ENCODE measurements at places on chromosomes 6 and 20.

DNA sequence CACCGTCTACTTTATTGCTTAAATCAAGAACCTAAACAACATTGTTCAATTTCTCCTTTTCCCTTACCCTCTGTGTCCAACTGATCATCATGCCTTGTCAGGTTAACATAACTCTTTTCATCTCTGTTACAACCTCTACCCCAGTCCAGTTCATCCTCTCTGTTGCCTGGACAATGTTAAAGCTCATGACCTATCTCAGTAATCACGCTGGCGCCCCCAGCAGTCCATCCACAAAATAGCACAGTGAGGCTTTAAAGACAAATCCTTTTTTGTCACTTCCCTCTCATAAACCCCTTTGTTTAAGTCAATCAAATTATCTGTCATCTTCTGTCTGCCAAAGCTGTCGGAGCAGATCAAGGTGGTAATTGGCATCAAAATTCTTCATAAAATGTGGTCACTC, 140.1 kb downstream of the QKI start:
- DNase-seq: no peak

GRCh38 chr6:126054258-126054702, 67.9 kb downstream of the TRMT11 start:
- no peak for DNase-seq

GRCh38 chr6:9659848-9660247, 755.0 kb downstream of the TFAP2A start:
- DNase-seq: no peak

- DNase-seq: no peak
Observed at GRCh38 chr6:11618533-11618932, 81.0 kb downstream of the TMEM170B start.

GRCh38 chr6:160031442-160031841, 62.6 kb downstream of the IGF2R start:
- DNase-seq: no peak

GRCh38 chr20:20694591-20694990, 17.9 kb downstream of the RALGAPA2 start:
- no peak for DNase-seq

GRCh38 chr6:33175436-33176069, 16.7 kb downstream of the COL11A2 start:
- no peak for DNase-seq

DNA sequence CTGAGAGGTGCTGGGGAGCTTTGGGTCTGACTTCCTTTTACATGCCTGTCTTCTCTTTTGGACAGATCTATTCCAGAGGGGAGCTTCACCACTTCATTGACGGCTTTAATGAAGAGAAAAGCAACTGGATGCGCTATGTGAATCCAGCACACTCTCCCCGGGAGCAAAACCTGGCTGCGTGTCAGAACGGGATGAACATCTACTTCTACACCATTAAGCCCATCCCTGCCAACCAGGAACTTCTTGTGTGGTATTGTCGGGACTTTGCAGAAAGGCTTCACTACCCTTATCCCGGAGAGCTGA, 13.1 kb downstream of the PRDM1 start:
- DNase-seq: no peak

DNA sequence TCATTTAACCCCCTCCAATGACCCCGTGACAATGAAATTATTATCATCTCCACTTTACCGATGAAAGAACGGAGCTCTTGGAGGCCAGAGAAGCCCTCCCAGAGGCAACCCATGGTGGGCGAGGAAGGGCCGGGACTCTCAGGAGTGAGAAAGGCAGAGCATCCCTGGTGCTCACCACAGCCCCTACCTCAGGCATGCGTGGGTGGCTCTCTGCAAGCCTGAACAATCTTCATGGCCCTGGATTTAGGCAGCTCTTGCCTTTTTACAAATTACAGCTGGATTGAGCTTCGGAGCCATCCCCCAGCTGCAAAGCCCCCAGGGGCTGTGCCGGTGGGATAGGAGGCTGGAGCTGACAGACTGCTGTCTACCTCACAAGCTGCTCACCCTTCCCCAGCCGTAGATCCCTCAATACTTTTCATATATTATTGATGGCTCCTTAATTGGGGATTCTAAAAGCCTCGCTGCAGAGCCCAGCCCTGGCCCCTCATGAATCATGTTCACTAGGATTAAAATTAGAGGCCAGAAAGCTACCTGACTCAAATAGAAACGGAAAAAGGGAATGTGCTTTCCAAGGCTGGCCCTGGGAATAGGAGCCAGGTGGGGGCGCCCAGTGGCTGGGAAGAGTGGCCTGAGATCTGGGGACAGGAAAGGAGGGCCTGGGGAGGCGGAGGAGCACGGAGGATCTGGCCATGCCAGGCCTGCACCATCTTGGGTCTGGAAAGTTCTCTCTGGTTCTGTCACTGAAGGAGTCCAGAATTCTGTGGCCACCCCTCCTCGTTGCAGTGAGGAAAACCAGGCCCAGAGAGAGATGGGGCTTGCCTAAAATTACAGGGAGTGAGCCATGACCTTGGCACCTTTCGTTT, 29.1 kb downstream of the CPNE5 start:
- no peak for DNase-seq

DNA sequence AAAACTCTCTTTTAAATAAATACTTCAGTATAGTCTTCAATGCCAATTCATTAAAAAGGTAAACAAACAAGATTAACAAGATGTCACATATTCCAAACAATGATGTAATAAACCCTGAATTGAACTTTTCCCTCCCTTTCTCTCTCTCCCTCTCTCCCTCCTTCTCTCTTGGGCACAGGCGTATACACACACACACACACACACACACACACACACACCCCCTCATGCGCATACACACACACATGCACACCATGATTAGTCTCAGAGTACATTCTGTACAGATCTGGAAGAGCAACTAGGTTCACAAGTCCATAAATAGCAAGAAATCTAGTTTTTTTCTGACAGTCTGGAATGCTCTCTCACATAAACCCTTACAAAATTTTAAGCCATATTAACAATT, 128.3 kb downstream of the DST start:
- peak; percentile 69 for DNase-seq

DNA sequence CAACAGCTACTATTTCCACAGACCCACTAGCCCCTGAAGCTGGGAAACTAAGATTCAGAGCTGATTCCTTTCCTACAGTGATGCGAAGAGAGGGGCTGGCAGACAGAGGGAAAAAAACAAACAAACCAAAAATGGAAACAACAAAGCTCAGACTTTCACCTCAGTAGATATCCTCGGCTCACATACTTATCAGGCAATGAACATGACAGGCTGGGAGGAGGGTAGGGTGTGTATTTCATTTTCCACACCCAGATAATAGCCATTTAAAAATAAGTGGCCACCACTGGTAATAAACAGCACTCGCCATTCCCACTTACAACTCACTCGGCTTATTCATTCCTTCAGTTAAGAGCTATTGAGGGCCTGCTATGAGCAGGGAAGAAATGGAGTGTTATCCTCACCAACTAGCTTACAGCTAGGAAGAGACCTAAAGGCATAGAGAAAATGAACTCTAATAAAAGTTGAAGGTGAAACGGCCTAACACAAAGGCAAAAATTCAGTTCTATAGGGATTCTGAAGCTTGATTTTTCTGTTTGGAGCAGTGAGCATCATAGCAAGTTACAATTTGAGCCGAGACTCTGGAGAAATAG, 32.0 kb upstream of the SPTLC3 start:
- no peak for DNase-seq

DNA sequence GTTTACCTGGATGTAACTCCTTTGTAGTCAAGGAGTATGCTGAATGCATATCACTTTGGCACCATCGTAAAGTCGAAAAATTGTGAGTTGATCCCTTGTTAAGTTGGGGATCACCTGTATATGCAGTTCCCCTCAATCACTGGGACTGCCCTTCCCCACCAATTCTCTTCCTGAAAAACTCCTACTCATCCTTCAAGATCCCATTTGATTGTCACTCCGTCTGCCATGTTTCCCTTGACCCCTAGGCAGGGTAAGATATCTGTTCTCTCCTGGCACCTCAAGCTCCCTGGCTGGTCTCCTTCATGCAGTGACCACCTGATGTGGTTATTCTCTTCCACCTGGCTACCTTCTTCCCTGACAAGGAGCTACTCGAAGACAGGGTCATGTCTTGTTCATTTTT, 10.0 kb upstream of the NOL4L start:
- DNase-seq: no peak

- DNase-seq: no peak
Observed at GRCh38 chr20:2130062-2130591, 28.5 kb downstream of the STK35 start.

GRCh38 chr6:150681578-150682395, 82.1 kb downstream of the PLEKHG1 start:
- DNase-seq: no peak

GRCh38 chr6:3789896-3790558, 38.5 kb upstream of the PXDC1 start:
- DNase-seq: no peak

GRCh38 chr6:15458021-15458459, 204.8 kb downstream of the DTNBP1 start:
- no peak for DNase-seq

DNA sequence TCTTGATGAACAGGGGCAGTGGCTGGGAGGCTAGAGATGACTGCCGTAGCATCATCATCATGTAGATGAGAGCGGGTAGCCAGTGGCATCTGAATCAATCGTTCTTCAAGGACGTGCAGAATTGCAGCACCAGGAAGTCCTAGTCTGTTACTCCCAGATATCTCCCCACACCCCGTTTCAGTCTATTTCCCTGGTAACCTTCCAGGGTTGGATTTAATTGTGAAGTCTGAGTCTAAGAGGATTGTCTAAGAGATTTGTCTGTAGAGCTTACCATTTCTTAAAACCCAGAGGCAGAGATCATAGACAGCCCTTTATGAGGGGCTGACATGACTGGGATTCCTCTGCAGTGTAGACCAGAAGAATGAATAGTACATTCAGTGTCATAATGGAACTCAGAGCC, 16.6 kb upstream of the CD83 start:
- no peak for DNase-seq

- no peak for DNase-seq
Observed at GRCh38 chr6:140070846-140071473, 696.5 kb upstream of the CITED2 start.

DNA sequence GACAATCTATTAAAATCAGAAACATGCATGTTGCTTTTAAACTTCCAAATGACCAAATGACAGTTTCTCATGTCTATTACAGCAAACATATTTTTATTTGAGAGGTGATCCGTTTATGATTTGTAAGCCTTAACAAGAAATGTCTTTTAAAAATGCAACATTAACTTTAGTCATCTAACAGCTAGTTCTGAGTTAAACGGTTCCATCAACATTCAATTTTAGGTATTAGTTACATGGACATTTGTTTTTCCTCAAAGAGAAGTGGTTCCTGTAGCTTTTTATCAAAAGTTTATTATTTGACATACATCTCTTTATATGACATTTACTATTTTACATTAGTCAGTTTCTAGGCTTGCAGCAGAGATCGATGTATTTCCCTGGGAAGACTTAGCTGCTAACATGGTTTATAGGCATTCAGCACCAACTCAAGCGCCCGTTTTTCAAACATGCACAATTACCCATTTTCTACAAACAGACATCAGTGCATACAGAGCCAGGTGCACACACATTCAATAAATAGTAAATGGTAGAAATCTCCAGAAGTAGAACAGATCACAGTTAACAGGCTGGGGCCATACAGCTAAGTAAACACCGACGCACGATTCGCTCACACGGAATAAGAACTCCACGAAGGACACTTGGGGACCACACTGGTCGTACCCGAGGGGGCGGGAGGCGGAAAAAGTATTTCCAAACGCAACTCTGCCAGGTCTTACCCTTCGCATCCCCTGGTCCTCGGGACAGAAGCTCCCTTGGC, 882 bp downstream of the CNR1 start:
- no peak for DNase-seq

GRCh38 chr6:21636876-21637275, 43.3 kb downstream of the SOX4 start:
- DNase-seq: no peak

- DNase-seq: no peak
Observed at GRCh38 chr6:18019539-18020534, 32.4 kb upstream of the KIF13A start.

DNA sequence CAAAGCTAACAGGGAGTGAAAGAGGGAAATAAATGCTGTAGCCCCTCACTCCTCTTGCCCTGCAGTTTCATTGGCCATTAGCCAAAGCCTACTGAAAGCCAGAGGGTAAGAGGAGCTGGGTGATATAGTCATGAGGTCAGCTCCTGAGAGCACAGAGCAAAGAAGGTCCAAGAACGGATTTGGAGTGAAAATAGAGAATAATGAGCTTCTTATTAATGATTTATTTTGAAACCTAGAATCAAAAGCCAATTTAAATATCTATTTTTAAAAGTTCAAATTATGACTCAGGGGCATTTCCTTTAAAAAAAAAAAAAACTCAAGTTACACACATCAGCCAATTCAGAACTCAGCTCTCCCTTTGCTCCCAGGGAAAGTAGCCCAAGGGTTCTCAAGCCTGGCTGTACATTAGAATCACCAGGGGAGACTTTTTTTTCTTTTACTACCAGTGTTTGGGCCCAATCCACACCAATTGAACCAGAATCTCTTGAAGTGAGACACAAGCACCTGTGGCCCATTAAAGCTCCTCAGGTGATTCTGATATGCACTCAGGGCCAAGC, 79.1 kb downstream of the SNAP25 start:
- DNase-seq: no peak

GRCh38 chr20:19012676-19013075, 199.1 kb downstream of the SCP2D1 start:
- DNase-seq: no peak

DNA sequence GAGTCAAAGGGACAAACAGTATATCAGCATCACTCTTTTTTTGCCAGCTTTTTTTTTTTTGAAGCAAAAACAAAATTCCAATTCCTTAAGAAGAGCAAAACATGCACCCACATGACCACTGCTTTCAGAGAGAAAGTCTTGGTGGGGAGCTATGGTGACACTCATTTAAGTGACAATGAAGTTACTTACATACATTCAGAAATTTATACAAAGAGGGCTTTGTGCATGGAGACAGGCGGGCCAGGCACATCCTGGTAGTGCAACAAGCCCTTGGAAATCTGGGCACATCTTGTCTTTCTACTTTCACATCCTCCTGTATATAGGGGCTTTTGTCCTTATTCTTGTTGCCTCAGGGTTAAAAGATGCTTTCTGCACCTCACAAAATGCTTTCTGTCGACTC, 55.9 kb downstream of the IL22RA2 start:
- DNase-seq: no peak

DNA sequence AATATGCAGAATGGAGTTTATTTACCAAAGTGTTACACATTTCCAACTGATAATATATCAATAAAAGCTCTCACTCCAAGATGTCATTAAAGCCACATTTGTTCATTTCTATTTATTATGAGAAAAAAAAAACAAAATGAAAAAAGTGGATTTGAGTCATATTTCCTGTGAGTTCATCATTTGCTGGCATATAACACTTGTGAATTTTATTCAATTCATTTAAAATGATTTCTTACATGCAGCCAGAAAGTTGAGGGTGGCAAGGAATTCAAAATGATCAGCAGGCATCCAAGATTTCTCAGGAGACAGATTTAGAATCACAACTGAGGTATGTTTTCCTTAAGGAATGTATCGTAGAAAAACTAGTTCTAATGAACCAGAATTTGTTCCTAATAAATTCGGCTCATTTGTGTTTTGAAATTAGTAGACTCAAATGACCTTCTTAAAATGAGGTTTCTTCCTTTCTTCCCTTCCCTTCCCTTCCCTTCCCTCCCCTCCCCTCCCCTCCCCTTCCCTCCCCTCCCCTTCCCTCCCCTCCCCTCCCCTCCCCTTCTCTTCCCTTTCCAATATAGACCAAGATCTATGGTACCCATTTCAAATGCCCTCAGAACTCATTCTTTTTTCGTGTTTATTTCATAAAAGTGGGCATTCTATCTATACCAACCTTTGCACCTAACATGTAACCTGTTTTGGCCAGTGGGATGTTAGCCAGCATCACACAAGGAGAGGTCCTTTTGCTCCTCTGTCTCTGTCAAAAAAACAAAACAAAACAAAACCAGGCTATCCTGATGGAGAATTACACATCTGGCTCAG, 357.9 kb upstream of the TSHZ2 start:
- no peak for DNase-seq

Data from skeletal muscle cell (primary cell).